ENCODE measurements at places on chromosomes 6 and 20.
A peak's percentile ranks its signal among the peaks of the same experiment; 100 is the strongest.

- no peak for DNase-seq
Measured at GRCh38 chr6:90021711-90022110, 127.4 kb downstream of the GJA10 start.

DNA sequence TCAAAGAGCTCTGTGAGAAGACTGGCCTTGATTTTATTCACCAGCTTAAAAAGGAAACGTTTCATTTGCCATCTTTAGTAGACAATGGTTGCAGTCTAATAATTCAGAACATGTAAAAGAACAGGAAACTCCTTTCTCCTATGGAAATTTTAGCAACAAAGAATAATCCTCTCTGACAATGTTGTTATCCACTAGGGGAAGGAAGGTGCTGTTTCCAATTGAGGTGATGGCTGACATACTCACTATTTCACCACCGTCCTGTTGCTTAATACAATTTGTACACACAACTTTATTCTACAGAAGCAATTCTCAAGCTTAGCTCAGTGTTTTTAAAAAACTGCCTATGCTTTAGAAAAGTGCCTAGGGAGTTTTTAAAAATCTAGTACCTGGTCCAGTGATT is 192.7 kb downstream of the ARHGAP18 start:
- no peak for DNase-seq

GRCh38 chr6:90303039-90303438 is 6.4 kb upstream of the BACH2 start:
- no peak for DNase-seq

GRCh38 chr20:9942736-9943135 is 92.1 kb upstream of the ANKEF1 start:
- no peak for DNase-seq

GRCh38 chr6:106170030-106170791 is 84.1 kb downstream of the PRDM1 start:
- DNase-seq = no peak

DNA sequence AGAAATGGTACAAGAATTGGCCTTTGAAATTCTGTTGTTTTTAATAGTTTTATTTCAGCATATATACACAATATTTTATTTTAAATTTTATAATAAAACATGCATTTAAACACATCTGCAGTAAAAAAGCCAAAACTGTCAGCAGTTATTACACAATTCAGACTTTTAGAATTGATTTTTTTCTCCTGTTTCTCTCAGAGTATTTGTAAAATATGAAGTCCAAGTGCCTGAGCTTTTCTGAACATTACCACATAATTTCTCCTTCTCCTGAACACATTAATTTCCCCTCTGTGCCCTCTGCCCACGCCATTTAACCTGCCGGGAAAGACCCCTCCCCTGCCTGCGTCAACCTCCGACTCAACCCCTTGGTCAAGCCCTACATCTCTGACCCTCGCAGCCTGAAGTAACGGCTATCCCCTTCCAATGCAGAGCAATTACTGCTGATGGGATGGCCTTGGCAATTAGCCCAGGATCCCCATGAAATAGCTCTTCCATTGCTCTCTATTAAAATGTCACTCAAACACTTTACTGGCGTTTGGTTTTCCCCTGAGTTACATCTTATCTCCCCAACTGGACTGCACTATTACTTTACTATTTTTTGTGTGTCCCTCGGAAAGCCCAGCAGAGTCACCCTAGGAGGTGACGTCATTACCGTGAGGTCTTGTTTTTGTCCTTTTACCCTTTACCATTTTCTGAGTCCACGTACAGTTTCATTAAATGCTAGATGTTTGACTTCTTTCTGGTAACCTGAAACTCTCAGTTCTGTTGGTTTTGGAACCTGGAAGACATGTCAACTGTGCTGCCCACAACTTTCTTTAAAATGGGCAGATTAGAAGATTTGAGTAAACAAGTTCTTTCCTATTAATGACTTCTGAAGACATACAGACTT is 146.7 kb upstream of the TAB2 start:
- DNase-seq = no peak

GRCh38 chr6:142845143-142845571 is 99.8 kb downstream of the HIVEP2 start:
- DNase-seq = no peak

- no peak for DNase-seq
Measured at GRCh38 chr6:79404677-79405076, 132.6 kb downstream of the LCA5 start.

DNA sequence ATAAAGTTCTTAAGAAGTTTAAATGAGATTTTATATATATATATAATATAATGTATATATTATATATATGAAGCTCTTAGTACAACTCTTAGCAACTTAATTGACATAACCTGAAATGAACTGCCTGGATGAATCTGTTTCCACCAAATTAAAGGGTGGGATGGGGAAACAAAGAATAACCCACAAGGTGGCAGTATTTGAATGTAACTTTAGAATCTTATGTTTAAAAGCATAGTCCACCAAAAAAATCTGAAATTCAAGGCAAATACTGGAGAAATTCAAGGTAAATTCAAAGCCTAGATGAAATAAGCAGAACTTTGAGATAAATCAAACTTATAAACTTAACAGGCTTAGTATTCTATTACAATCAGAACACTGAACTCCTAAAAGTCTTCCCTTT is 4.4 kb upstream of the IBTK start:
- no peak for DNase-seq

GRCh38 chr6:166747644-166748595 is 120.9 kb upstream of the RPS6KA2 start:
- peak; percentile 25 for DNase-seq

GRCh38 chr6:45441851-45442453 is 64.2 kb upstream of the SUPT3H start:
- no peak for DNase-seq

GRCh38 chr20:41697861-41698559 is 79.8 kb upstream of the CHD6 start:
- DNase-seq = no peak

DNA sequence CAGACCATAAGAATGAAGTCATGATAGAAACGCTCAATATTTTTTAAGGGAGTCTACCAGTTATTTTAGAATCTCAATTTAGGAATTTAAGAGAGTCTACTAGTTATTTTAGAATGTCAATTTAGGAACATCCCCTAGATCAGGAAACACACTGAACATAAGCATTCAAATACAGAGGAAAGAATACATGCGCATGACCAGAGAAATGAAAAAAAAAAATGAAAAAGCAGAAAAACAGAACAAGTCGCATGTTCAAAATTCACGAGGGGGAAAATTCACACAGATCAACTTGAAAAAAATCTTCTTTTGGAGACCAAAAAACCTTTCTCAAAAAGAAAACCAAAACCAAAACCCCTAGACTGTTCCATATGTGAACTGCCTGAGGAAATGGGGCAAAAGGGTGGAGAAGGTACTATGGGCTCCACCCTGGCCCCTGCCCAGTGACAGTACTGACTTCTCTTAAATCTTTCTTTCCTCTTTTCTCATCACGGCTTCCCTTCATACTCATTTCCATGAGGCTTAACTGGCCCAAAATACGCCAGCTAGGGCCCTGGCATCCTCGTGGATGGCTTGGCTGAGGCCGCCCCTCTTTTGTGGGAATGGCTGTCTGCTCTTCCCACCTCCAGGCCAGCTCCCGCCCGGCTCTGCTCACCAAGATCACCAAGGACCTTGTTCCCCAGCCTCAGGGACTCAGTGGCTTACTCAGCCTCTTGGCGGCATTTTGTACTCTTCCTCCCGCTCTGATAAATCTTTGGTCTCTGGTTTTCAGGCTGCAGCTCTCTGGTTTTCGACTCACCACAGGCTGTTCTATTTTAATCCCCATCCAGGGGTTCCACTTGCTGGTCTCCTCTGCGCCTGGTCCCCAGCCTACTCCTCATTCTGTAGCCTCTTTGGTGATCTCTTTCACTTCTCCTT is 11.2 kb downstream of the ZBTB2 start:
- DNase-seq = no peak

GRCh38 chr6:24152014-24152413 is 26.0 kb downstream of the NRSN1 start:
- no peak for DNase-seq

DNA sequence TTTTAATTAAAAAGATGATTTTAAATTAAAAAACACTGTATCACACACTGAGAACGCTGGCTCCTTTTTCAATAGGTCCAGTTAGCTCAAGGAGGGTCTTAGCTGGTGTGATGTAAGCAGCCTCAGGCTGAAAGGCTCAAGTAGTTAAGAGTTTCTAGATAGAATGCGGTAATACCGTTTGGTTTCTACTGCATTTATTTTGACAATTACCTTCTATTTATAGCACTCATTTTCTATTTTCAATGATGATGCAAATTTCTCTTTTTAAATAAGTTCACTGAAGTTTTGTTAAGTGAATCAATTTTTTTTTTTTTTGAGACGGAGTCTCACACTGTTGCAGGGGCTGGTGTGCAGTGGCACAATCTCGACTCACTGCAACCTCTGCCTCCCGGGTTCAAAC is 87.1 kb downstream of the PREX1 start:
- DNase-seq = no peak

DNA sequence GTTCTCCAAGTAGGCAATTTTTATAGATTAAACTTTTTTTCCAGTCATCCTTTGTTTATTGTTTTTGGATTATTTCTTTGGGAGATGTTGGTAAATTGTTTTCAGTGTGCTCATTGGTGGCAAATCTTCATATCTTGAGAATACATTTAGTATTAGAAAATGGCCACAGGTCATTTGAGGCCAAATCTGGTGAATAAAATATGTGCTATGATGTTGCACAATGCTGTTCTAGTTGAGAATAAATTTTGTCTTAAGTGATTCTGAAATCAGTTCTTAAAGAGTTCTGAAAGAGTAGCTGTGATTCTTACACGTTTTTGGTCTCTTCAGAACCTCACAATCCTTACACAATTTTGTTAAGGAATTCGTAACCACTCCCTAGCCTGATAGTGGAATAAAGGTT is 20.1 kb downstream of the CDKAL1 start:
- DNase-seq = no peak

DNA sequence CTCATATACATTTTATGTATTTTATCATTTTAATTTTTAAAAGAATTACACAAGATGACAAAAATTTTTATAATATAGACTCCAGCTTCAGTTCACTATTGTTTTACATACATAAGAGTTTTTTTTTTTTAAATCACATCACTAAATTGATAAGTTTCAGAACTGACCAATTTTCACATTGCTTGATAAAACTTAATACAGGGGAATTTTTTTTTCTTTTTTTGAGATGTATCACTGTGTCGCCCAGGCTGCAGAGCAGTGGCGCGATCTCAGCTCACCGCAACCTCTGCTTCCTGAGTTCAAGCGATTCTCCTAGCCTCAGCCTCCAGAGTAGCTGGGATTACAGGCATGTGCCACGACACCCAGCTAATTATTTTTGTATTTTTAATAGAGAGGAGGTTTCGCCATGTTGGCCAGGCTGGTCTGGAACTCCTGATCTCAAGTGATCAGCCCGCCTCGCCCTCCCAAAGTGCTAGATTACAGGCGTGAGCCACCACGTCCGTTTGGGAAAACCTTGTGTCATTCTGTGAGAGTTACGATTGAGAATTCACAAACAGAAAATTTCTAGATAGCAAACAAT is 36.6 kb upstream of the BTN3A2 start:
- peak; percentile 43 for DNase-seq

- no peak for DNase-seq
Measured at GRCh38 chr6:7323074-7323473, 10.1 kb upstream of the SSR1 start.
